ENCODE measurements at places on chromosomes 13 and 19.
A peak's percentile ranks its signal among the peaks of the same experiment; 100 is the strongest.

DNA sequence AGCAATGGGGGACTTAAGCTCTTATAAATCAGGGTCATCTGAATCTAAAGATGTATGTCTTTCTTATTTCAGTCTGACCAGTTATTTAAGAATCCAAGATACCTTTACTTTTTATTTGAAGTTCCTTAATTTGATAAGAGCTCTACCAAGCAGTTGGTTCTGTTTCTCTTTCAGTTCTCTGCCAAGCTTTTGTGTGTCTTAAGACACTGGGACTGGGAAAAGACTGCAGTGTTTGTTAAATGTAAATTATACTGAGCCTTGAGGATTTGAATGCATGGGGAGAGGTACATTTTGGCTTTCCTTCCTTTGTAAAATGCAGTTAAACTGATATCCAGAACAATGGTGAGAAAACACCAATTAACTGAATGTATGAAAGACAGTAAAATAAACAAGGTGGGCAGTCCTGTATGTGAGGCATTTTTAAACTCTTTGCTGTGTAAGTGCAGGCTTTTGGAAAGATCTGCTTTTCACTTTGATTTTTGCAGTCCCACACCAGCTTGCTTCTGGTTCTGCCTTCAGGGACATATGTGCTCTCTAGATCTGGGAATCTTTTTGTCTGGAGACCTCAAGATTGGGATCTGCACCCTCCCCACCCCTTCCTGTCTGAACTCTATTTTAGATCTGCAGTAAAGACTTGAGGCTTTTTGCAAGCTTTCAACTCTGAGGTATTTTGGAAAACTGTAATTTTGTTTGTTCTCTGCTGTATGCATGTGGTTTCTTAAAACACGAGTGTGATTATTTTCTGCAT, 77.6 kb downstream of the LRCH1 start:
- DNase-seq = no peak

DNA sequence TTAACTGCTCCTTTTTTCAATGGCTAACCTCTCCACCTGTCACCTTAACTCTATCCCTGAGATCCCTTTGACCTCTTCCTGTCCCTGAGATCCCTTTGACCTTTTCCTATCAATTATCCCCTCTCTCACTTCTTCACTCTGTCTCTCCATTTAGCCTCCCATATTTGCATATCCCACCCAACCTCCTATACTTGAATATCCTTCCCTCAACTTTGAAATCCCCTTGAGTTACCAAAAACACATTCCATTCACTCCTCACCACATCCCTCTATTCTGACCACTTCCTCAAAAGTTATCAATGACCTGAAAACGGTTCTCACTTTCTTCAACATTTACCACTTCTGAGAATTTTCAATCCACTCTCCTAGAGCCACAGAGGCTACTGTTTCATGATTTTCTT, 3.0 kb downstream of the MYCBP2 start:
- DNase-seq = no peak

GRCh38 chr13:40652588-40652940, 13.9 kb downstream of the FOXO1 start:
- DNase-seq = no peak

DNA sequence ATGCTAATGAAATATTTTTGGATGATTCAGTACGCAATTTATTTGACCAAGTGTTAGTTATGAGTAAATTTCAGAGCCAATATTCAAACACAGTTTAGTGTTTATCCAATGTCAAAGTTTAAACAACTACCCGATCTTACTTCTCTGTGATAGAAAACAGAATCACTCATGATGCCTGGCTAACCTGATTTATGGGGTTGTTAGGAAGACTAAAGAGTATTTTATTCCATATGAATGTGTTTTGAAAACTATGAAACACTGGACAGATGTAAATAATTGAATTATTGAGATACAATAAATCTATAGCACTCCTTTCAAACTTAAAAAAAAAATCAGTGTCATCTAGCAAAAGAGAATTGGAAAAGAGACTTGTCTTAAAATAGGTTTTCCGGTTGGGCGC, 1181.8 kb downstream of the EFNB2 start:
- DNase-seq = no peak

DNA sequence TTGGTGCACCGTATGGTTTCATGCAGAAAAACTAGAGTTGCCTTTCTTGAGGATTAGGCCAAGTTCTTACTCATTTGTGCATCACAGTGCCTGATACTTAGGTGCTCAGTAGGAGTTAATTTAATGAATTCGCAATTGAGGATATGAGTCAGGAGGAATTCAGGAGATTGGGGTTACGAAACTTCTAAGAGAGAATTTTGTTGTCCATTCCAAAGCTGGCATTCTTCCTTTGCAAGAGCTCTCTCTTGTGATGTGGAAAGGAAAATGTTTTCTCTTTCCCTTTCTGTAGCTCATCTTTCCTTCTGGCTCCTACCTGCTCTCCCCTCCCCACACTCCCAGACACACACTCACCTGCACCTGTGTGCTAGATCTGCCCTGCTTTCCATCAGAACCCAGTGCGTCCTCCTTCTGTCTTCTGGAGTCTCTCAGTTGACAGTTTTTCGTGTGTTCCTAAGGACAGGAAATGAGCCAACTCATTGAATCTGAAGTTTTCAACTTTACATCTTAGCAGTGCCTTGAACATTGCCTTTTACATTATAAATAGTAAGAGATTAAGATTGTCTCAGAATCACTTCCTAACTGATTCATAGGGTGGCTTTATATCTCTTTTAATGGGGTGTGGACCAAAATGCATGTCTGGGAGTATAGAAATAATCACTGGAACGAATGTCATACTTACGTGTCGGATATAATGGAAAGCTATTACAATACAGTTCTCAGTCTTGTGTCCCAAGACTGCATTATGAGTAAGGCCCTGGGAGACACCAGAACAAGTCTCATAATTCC, 19.7 kb upstream of the ERCC5 start:
- DNase-seq = peak; percentile 45

DNA sequence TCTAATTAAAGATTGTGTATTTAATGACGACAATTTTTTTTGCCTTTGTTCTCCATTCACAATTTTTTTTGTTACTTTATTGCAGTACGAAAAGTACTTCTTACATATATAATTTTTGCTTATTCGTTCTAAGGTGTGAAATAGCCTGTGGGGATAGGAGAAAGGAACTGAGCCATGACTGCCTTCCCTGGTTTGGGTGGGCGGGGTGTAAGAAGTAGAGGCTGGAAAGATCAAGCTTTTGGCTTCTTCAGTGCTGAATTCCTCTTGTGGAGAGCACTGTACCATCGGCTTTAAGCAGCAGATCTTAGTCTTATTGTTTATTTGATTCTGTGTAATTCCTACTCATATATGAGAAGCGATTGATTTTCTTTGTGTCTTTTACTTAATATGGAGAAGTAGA, 115.8 kb downstream of the NBEA start:
- no peak for DNase-seq

DNA sequence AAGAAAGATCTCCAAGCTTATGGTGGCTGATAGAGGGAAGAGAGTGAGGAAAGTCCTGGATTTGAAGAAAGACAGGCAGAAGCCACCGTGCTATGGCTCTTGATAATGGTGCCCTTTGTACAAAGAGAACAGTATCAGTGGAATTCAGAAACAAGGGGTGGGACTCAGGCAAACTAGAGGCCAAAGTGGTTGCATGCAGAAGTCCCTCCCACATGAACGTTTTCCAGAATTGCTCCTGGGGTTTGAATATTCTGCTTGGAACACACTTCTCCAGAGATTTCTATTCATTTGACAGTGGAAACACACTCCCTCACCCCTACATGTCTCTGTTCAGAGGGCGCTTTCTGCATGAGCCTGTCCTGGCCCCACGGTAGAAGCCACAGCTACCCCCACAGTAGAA, 10.1 kb upstream of the MBNL2 start:
- no peak for DNase-seq

DNA sequence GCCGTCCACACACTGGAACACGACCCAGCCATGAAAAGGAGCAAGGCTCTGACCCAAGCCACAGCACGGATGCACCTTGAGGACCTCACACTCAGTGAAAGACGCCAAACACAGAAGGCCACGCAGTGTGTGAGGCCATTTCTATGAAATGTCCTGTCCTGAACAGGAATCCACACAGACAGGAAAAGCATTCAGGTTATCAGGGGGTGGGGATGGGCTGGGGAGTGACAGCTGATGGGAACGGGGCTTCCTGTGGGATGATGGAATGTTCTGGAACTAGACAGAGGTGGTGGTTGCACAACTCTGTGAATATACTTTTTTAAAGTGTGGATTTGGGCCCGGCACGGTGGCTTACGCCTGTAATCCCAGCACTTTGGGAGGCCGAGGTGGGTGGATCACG, 30.6 kb downstream of the GPX4 start:
- DNase-seq = no peak

DNA sequence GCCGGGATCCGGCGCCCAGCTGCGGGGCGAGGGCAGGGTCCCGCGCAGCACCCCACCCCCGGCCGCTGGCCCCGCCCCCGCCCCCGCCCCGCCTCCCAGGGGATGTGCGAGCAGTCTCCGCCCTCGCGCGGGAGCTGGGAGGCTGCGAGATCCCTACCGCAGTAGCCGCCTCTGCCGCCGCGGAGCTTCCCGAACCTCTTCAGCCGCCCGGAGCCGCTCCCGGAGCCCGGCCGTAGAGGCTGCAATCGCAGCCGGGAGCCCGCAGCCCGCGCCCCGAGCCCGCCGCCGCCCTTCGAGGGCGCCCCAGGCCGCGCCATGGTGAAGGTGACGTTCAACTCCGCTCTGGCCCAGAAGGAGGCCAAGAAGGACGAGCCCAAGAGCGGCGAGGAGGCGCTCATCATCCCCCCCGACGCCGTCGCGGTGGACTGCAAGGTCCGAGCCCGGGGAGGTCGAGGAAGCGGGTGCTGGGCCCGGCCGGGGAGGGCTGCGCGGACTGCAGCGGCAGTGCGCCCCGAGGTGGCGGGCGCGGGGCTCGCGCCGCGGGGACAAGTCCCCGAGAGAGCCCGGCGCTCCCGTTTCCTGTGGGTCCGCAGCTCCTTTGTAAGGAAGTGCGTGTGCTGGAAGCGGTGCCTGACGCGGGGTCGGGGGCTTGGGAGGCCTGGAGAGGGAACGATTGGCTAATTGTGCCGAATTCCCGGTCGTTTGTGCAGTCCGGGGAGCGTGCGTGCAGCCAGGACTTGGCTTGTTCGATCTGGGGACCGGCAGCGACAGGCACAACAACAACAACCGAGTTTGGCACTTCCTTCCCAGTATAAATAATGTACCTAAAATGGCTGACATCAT, at the start of gene ITM2B:
TSS of gene ITM2B (plus strand) at position 161 of the 843 bp plus-strand sequence. CDS start at position 316, 155 bp downstream.
- peak; percentile 41 for DNase-seq

DNA sequence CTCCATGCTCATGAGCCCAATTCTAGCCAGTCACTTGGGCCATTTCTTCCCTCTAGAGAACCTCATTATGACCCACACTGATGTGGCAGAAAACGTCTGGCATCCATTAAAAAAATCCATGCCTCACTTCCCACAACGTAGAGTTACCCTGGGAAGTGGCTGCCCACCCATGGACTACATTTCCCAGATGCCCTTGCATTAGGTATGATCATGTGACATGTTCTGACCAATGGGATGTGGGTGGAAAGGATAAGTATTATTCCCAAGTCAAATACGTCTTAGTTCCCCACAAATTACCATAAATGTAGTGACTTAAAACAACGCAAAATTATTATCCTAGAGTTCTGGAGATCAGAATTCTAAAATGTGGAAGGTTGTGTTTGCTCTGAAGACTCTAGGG, 47.9 kb upstream of the ZNRF4 start:
- no peak for DNase-seq
